ENCODE measurements at places on chromosomes 16 and 17.

DNA sequence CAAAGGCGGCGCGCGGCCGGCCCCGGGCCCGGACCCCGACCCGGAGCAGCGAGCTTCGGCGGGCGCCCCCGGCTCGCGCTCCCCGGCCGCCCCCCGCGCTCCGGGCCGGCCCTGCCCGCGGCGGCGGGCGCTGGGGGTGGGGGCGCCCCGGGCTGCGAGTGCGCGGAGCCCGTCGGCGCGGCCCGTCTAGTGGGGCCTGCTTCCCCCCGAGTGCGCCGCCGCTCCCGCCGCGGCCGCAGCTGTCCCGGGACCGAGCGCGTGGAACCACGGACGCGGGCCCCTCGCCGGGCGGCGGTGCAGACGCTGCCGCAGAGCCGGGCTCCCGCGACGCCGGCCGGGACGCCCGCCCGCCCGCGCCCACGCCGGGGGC, 308 bp downstream of the ADCY9 start:
- H3K36me3 ChIP-seq: peaks cover 16% of the 10 kb centered on the region
- no peak overlapping the region for H3K27ac ChIP-seq
- no peaks in the 10 kb centered on the region for H3K27me3 ChIP-seq

GRCh38 chr16:70565053-70565452, 41.4 kb downstream of the SF3B3 start:
- no peaks in the 10 kb centered on the region for H3K4me1 ChIP-seq
- no peak for DNase-seq

DNA sequence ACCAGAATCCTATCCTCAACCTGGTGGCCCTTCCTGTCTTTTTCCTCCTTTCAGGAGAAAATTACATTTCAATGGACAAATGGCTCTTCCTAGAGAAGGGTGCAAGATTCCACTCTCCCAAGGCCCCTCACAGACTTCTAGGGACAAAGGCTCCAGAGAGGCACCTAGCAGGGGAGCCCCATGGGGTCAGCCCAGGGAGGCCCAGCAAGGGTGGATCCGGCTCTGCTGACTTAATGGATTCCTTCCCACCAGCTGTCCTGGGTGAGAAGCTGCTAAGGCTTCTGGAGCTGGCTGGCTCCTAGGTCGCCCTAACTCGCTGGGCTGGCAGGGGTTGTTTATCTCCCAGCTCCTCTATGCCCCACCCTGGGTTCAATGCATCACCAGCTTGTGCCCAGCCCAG, 152.4 kb downstream of the ZNF423 start:
- no peak for DNase-seq
- no peaks in the 10 kb centered on the region for H3K36me3 ChIP-seq
- H3K4me1 ChIP-seq: peaks cover 52% of the 10 kb centered on the region
- no peak overlapping the region for H3K4me3 ChIP-seq
- H3K27ac ChIP-seq: peak overlapping the region; percentile 53

GRCh38 chr17:71500761-71501555, 619.9 kb upstream of the SOX9 start:
- no peak for DNase-seq
- no peaks in the 10 kb centered on the region for H3K27me3 ChIP-seq
- H3K27ac ChIP-seq: no peak overlapping the region
- no peaks in the 10 kb centered on the region for H3K4me1 ChIP-seq

- H3K27ac ChIP-seq: peak overlapping the region; percentile 78
- H3K4me1 ChIP-seq: peaks cover 26% of the 10 kb centered on the region
- DNase-seq: no peak
- peak overlapping the region; percentile 54 for H3K4me3 ChIP-seq
- peaks cover 25% of the 10 kb centered on the region for H3K36me3 ChIP-seq
Observed at GRCh38 chr17:42535155-42536047, 640 bp upstream of the NAGLU start.

DNA sequence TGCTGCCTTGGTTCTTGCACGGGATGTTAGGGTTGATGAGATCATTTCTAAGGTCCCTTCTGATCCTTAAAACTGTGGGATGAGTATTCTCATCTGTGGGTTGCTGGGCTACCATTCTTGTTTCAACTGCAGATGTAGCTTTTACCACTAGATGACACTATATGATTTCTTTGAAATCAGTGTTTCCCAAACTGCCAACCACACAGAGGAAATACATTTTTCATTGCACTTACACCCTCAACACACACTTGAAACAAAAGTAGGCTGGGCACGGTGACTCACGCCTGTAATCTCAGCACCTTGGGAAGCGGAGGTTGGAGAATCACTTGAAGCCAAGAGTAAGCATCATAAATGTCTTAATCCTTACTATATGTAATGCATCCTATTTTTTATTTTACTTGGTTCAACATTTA, 15.3 kb downstream of the LCMT1 start:
- DNase-seq: no peak
- no peak overlapping the region for H3K27ac ChIP-seq
- H3K36me3 ChIP-seq: peaks cover 9% of the 10 kb centered on the region
- H3K4me3 ChIP-seq: no peak overlapping the region

DNA sequence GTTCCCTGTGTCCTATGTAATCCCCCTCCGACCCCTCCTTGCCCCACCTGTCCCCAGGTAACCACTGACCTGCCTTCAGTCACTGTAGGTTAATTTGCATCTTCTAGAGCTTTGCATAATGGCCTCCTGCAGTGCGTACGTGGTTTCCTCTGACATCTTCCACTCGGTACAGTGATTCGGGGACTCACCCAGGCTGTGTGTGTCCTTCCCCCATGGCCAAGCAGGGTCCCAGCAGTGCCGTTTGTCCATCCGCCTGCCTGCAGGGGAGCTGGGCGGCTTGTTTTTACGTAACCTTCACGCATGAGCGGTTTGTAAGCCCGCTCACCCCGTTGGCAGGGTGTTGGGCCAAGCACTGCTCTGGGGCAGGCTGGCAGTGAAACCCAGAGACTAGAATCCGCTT, 7.9 kb downstream of the MAPK8IP3 start:
- H3K36me3 ChIP-seq: peaks cover 38% of the 10 kb centered on the region
- H3K4me3 ChIP-seq: no peak overlapping the region
- peaks cover 20% of the 10 kb centered on the region for H3K4me1 ChIP-seq
- DNase-seq: peak; percentile 2

GRCh38 chr16:22388101-22388644, 13.8 kb upstream of the CDR2 start:
- no peak overlapping the region for H3K4me3 ChIP-seq
- H3K4me1 ChIP-seq: no peaks in the 10 kb centered on the region
- no peak overlapping the region for H3K27ac ChIP-seq
- DNase-seq: no peak
- H3K27me3 ChIP-seq: no peaks in the 10 kb centered on the region
- no peaks in the 10 kb centered on the region for H3K36me3 ChIP-seq

DNA sequence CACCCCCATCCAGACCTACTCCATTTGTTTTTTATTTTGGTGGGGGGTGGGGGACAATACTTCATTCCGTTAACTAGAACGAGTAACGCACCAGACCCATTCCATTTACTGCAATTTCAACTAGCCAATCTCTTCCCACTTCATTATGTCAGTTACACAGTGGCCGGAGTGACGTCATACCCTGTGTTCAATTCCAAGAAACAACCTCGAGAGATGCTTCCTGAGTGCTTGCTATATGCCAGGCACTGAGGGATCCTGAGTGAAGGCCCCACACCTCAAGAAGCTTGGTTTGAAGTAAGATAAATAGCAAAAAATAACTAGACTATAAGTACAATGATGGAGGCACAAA, 9.1 kb upstream of the SIAH1 start:
- H3K27ac ChIP-seq: no peak overlapping the region
- no peaks in the 10 kb centered on the region for H3K36me3 ChIP-seq
- peaks cover 7% of the 10 kb centered on the region for H3K4me1 ChIP-seq

DNA sequence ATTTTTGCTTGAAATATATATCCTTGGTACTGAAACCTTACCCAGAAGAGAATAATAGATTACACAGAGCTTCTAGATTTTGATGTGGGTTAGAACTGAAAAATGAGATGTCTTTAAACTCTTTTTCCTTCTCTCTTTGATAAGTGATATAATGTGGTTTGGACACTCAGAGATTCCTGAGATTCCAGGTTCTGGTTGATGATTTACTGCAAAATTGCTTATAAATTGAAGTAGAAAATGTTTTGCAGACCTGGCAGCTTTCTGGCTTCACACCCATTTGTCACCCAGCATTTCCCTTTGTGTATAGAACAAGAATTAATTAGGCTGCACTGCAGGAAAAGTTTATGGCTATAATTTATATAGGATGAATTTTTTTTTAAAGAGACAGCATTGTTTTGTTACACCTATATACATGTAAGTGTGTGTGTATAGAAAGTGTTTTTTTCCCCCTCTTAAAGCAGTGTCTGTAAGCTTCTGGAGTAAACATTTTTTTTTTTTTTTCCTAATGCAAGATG, 23.5 kb downstream of the AATF start:
- no peak for DNase-seq
- H3K4me1 ChIP-seq: no peaks in the 10 kb centered on the region
- no peak overlapping the region for H3K4me3 ChIP-seq
- H3K27me3 ChIP-seq: no peaks in the 10 kb centered on the region
- H3K36me3 ChIP-seq: no peaks in the 10 kb centered on the region

DNA sequence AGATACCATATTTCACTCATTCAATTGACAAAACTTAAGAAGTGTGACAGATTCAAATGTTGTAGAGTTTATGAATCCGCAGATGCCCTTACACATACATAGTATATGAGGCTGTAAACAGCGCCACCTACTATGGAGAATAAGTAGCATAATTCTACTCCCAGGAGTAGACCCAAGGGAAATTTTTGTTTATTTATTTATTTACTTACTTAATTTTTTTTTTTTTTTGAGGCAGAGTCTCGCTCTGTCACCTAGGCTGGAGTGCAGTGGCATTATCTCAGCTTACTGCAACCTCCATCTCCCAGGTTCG, 35.5 kb downstream of the GAN start:
- no peak overlapping the region for H3K4me3 ChIP-seq
- peaks cover 5% of the 10 kb centered on the region for H3K36me3 ChIP-seq
- no peak for DNase-seq
- H3K27me3 ChIP-seq: no peaks in the 10 kb centered on the region
- no peak overlapping the region for H3K27ac ChIP-seq

DNA sequence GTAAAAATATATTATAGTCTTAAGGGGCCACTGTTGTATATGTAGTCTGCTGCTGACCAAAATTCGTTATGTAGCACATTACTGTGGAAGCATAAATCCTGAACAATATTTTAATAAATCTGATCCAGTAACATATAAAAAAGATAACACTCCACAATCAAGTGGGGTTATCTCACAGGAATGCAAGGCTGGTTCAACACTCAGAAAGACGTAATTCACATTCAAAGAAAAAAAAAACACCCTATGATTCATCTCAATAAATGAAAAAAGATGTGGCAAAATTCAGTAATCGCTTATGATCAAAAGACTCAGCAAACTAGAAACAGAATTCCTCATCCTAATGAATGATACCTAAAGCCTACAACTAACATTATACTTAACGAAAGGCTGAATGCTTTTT, 47.8 kb downstream of the CREBBP start:
- no peaks in the 10 kb centered on the region for H3K27me3 ChIP-seq
- peaks cover 5% of the 10 kb centered on the region for H3K36me3 ChIP-seq
- H3K4me3 ChIP-seq: no peak overlapping the region
- DNase-seq: no peak
- no peaks in the 10 kb centered on the region for H3K4me1 ChIP-seq
- H3K27ac ChIP-seq: no peak overlapping the region

- DNase-seq: no peak
- no peak overlapping the region for H3K4me3 ChIP-seq
- H3K4me1 ChIP-seq: peaks cover 3% of the 10 kb centered on the region
- H3K27me3 ChIP-seq: no peaks in the 10 kb centered on the region
Observed at GRCh38 chr17:49530118-49530517, 35.0 kb downstream of the NGFR start.

- no peak overlapping the region for H3K4me3 ChIP-seq
- H3K27ac ChIP-seq: no peak overlapping the region
- no peaks in the 10 kb centered on the region for H3K36me3 ChIP-seq
- peaks cover 2% of the 10 kb centered on the region for H3K27me3 ChIP-seq
- no peak for DNase-seq
Observed at GRCh38 chr16:79914961-79915720, 314.6 kb upstream of the MAF start.

GRCh38 chr16:7148606-7149005, 184.0 kb upstream of the RBFOX1 start:
- no peaks in the 10 kb centered on the region for H3K27me3 ChIP-seq
- H3K27ac ChIP-seq: no peak overlapping the region
- H3K4me1 ChIP-seq: no peaks in the 10 kb centered on the region

DNA sequence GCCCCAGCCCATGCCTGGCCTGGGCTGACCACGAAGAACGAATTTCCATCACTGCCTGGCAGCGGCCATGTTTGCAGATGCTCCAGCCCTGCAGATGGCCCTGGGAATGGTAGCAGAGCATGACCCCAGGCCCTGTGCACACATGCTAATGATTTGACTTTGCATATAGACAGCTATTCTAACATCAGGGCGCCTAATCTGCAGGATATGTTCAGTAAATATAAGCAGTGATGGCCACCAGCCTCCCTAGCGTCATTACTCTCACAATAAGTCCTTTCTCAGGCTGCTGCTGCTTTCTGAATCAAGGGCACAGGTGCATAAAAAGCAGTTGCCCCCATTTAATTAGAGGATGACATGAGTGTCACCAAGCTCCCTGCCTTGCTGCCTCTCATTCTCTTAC, 24.2 kb downstream of the DNAH9 start:
- no peak overlapping the region for H3K4me3 ChIP-seq
- DNase-seq: no peak
- H3K27me3 ChIP-seq: no peaks in the 10 kb centered on the region
- H3K4me1 ChIP-seq: peaks cover 5% of the 10 kb centered on the region
- no peak overlapping the region for H3K27ac ChIP-seq
- peaks cover under 1% of the 10 kb centered on the region for H3K36me3 ChIP-seq

DNA sequence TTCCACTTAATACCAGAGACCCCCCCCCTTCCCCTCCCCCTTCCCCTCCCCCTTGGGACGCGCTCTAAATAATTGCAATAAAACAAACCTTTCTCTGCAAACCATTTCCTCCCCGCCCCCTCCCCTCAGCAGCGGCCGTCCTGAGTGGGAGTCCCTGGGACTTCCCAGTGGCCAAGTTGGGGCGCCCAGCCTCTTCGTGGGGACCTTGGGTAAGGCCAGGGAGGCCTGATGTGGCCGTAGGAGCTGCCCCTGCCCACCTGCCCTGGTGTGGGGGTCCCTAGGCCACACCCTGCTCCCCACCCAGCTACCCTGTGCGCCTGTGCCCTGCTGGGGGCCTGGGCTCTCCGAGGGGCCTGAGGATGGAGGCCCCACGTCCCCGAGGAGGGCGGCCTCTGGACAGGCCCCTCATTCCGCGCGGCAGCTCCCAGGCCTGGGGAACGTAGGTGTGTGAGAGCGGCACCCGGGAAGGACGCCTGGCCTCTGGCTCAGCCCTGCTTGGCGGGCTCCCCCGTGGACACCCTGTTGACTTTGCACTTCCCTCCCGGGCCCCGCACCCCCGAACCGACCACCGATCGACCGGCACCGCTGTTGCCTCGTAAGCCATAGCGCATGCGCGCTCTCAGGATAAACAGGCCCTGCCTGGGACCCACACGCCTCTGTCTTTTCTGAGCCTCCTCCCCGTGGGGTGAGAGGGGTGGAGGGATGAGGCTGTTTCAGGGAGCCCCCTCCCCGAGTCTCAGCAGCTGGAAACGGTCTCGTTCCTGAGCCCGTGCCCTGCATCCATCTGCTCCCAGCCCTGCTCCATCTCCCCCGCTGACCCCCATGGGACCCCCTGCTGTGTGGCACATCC, 9.0 kb downstream of the NTHL1 start:
- H3K4me1 ChIP-seq: peaks cover 79% of the 10 kb centered on the region
- H3K27me3 ChIP-seq: no peaks in the 10 kb centered on the region
- H3K36me3 ChIP-seq: peaks cover 94% of the 10 kb centered on the region
- no peak for DNase-seq
- H3K27ac ChIP-seq: peak overlapping the region; percentile 57
- no peak overlapping the region for H3K4me3 ChIP-seq

GRCh38 chr16:72658888-72659717, 388.8 kb downstream of the ZFHX3 start:
- H3K36me3 ChIP-seq: no peaks in the 10 kb centered on the region
- no peak for DNase-seq
- no peak overlapping the region for H3K4me3 ChIP-seq
- no peak overlapping the region for H3K27ac ChIP-seq
- no peaks in the 10 kb centered on the region for H3K4me1 ChIP-seq
- no peaks in the 10 kb centered on the region for H3K27me3 ChIP-seq

Data from spinal cord (tissue), 10 donors.